ENCODE measurements at places on chromosomes 3 and 15. TPM values are rescaled to one million over a fixed set of nuclear protein-coding genes. Genes with fewer than 3 reads are reported as not detected.

The COLQ gene
- 0.50 TPM for total RNA-seq

The SNX33 gene
- 22.6 TPM for total RNA-seq

- no peaks in the 10 kb centered on the region for H3K36me3 ChIP-seq
- no peak overlapping the region for H3K27ac ChIP-seq
- no peak overlapping the region for H3K4me3 ChIP-seq
- no peaks in the 10 kb centered on the region for H3K27me3 ChIP-seq
- H3K4me1 ChIP-seq: no peaks in the 10 kb centered on the region
These were observed 268.5 kb downstream of the LRTM1 start for GRCh38 chr3:54659347-54659746.

The SLC12A8 gene
- total RNA-seq: 4.6 TPM

GRCh38 chr3:30198162-30198561 lies 408.2 kb upstream of the TGFBR2 start:
- peaks cover 12% of the 10 kb centered on the region for H3K36me3 ChIP-seq
- no peak overlapping the region for H3K4me3 ChIP-seq
- H3K27me3 ChIP-seq: no peaks in the 10 kb centered on the region
- no peak for DNase-seq
- H3K27ac ChIP-seq: no peak overlapping the region

GRCh38 chr15:75631935-75632334 lies 6.4 kb upstream of the SNUPN start:
- H3K27ac ChIP-seq: no peak overlapping the region
- no peak overlapping the region for H3K4me3 ChIP-seq
- peaks cover 10% of the 10 kb centered on the region for H3K4me1 ChIP-seq

DNA sequence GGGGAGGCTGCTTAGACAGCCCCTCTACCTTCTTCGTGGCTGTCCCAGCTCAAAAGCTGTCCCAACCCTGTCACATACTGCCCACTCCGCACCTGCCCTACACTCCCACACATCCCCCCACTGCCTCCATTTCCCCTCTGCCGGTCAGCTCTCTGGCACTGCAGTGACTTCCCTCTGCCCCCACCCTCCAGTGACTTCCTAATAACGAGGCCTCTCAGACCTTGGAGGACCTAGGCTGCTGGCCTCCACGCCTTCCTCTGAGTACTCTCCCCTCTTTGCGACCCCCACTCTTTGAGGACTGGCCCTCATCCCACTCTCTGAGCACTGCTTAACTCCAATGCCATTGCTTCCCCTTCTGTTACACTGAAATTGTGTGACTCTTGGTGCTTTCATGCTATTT lies 45.3 kb downstream of the KY start:
- no peak overlapping the region for H3K27ac ChIP-seq
- no peak for DNase-seq
- no peaks in the 10 kb centered on the region for H3K36me3 ChIP-seq
- H3K27me3 ChIP-seq: peaks cover 31% of the 10 kb centered on the region
- no peak overlapping the region for H3K4me3 ChIP-seq

The RFX7 gene
- 16.9 TPM for total RNA-seq

- H3K4me1 ChIP-seq: no peaks in the 10 kb centered on the region
- H3K36me3 ChIP-seq: no peaks in the 10 kb centered on the region
- H3K27me3 ChIP-seq: no peaks in the 10 kb centered on the region
- no peak for DNase-seq
These were observed at the start of gene ERC2 for GRCh38 chr3:56468184-56469106. TSS of gene ERC2 (minus strand) at chr3:56468467.

The RARRES1 gene
- total RNA-seq: 1.6 TPM

The DISP2 gene
- total RNA-seq: 0.24 TPM

DNA sequence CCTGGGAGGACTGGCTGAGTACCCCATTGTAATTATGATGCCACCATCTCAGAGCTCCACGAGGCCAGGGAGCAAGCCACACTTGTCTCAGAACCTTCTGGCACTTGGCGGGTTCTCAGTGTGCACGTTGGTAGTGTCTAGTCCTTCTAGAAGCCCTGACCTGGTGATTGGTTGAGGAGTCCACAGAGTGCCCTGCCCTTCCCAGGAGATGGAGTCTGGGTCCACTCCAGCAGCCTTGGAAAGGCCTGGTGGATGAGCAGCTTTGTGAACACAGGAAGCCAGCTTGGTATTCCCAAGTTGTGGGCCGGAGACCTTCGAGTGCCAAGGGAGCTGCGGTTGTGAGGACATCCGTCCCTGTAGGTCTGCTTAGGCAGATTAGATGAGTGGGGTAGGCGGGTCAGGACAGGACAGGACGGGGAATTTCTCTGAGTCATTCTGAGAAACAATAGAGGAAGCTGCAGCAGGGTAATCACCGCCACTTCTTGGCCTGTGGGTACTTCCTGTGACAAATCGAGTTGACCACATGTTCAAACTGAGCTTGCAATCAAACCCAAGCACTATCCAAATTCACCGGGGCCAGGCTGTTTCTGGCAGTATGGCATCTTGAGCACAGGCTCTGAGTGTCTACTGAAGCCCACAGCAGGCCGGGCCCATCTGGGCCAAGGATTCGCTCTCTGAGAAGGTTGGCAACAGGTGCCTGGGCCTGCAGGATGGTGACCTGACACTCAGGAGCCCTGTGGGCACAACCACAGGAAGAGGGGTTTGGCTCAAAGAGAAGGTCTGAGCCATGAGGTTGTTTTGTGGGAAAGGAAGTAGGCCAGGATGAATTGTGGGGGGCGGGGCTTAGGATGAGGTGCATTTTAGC lies 71.5 kb upstream of the PLXNA1 start:
- H3K4me1 ChIP-seq: peaks cover 40% of the 10 kb centered on the region
- H3K4me3 ChIP-seq: peak overlapping the region; percentile 61
- peak; percentile 93 for DNase-seq
- no peaks in the 10 kb centered on the region for H3K27me3 ChIP-seq

DNA sequence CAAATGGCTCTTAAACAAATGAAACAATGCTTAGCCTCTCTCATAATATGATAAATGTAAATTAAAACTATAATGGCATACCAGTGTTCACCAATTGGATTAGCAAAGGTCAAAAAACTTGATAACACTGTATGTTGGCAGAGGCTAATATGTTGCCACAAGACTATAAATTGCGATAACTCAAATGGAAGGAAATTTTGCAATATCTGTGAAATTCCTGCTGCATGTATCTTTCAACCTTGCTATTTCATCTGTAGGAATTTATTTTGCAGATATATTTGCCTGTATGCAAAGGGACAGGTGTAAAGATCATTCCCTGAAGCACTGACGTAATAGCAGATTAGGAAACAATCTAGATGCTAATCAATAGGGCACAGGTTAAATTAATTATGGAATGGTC lies 191.4 kb upstream of the EIF1B start:
- H3K4me1 ChIP-seq: peaks cover 55% of the 10 kb centered on the region
- no peaks in the 10 kb centered on the region for H3K36me3 ChIP-seq
- no peak for DNase-seq
- H3K27me3 ChIP-seq: no peaks in the 10 kb centered on the region

- no peaks in the 10 kb centered on the region for H3K27me3 ChIP-seq
- no peak overlapping the region for H3K4me3 ChIP-seq
- no peak overlapping the region for H3K27ac ChIP-seq
- H3K36me3 ChIP-seq: no peaks in the 10 kb centered on the region
These were observed 52.3 kb upstream of the CHD2 start for GRCh38 chr15:92847841-92848240.

DNA sequence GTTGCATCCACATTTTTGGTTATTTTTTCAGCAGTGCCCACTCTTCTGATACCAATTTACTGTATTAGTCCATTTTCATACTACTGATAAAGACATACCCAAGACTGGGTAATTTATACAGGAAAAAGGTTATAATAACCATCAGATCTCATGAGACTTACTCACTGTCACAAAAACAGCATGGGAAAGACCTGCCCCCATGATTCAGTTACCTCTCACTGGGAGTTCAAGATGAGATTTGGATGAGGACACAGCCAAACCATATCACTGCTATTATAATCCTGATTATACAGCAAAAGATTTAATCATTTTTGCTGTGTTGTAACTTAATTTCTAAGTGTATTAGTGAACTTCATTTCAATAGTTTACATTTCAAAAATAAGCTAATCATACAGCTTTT lies 6.6 kb downstream of the ZBED2 start:
- peaks cover 88% of the 10 kb centered on the region for H3K4me1 ChIP-seq
- H3K36me3 ChIP-seq: peaks cover 28% of the 10 kb centered on the region
- no peak overlapping the region for H3K4me3 ChIP-seq
- peak overlapping the region; percentile 26 for H3K27ac ChIP-seq

GRCh38 chr3:18650731-18651130 lies 225.6 kb upstream of the SATB1 start:
- H3K4me1 ChIP-seq: no peaks in the 10 kb centered on the region
- H3K36me3 ChIP-seq: no peaks in the 10 kb centered on the region
- H3K4me3 ChIP-seq: no peak overlapping the region
- no peak overlapping the region for H3K27ac ChIP-seq

The HIGD2B gene
- not detected for total RNA-seq

The SLC28A2 gene
- total RNA-seq: not detected

The CCRL2 gene
- total RNA-seq: not detected

DNA sequence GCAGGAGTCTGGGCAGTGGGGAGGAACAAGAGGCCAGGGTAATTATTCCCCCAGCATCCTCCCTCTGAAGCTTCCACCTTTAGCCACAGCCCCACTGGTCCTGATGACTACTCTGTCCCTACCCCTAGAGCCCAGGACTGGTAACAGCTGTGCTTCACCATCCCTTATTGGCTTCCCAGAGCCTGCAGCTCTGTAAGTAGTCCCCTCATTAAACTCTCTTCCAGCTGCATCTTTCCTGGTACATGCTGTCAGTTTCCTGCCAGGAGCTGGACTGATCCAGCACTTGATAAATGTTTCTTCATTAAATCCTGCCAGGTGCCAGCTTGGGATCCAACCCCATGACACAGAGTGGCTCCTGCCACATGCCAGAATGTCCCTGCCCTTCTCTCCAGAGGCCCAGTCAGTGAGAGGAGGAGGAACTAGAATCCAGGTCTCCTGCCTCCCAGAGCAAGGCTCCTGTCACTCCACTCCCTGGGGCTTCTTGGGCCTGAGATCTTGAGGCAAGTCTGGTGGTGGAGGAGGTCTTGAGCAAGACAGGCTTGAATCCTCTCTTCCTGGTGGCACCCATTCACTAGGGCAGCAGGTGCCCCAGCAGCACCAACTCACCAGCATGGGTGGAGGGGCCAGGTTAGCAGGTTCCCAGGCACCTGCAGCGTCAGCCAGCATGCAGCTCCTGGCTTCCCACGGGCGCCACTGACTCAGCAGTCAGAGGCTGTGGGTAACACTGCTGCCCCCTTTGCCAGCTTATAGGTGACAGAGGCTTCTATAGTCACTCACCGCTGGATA lies 27.6 kb downstream of the FBXW12 start:
- H3K4me1 ChIP-seq: peaks cover 23% of the 10 kb centered on the region
- peaks cover 15% of the 10 kb centered on the region for H3K27me3 ChIP-seq
- no peak overlapping the region for H3K27ac ChIP-seq
- peaks cover 5% of the 10 kb centered on the region for H3K36me3 ChIP-seq

DNA sequence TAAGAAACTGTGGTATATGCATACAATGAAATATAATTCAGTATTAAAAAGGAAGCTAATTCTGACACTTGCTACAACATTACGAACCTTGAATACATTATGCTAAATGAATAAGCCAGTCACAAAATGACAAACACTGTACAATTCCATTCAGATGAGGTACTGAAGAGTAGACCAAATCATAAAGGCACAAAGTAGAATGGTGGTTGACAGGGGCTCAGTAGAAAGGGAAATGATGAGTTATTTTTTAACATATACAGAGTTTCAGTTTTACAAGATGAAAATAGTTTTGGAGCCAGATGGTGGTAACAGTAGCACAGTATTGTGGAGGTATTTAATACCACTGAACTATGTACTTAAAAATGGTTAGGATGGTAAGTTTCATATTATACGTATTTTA lies 254.6 kb upstream of the RBMS3 start:
- H3K4me3 ChIP-seq: no peak overlapping the region
- H3K27me3 ChIP-seq: no peaks in the 10 kb centered on the region
- no peak overlapping the region for H3K27ac ChIP-seq
- H3K4me1 ChIP-seq: no peaks in the 10 kb centered on the region
- no peak for DNase-seq

DNA sequence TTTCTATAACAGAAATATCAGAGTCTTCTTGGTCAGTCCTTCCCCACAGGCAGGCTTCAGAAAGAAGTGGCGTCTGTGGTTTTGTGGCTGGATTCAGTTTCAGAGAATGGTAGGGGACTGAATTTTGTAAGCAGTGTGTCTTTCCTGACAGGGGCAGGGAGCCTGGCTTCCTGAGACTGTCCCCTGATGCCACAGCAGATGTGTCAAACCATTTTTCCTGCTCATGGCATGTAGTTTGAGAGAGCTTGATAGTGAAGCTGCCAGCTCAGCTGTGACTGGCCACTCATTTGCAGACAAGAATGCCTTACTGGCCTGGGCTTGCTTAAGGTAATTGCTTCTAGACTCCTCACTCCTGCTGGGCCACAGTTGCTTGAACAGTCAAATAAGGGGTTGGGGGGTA lies 26.4 kb downstream of the LARS2 start:
- no peaks in the 10 kb centered on the region for H3K4me1 ChIP-seq
- no peaks in the 10 kb centered on the region for H3K27me3 ChIP-seq
- peaks cover 10% of the 10 kb centered on the region for H3K36me3 ChIP-seq
- DNase-seq: no peak
- no peak overlapping the region for H3K27ac ChIP-seq

- H3K36me3 ChIP-seq: no peaks in the 10 kb centered on the region
- H3K27ac ChIP-seq: no peak overlapping the region
- DNase-seq: no peak
- peaks cover 4% of the 10 kb centered on the region for H3K27me3 ChIP-seq
- H3K4me3 ChIP-seq: no peak overlapping the region
- H3K4me1 ChIP-seq: no peaks in the 10 kb centered on the region
These were observed 8.8 kb upstream of the TTBK2 start for GRCh38 chr15:42929306-42929848.

- H3K27me3 ChIP-seq: no peaks in the 10 kb centered on the region
- no peak for DNase-seq
- H3K4me3 ChIP-seq: no peak overlapping the region
- no peak overlapping the region for H3K27ac ChIP-seq
- no peaks in the 10 kb centered on the region for H3K36me3 ChIP-seq
- peaks cover 11% of the 10 kb centered on the region for H3K4me1 ChIP-seq
These were observed 683.8 kb downstream of the ZNF385D start for GRCh38 chr3:21067031-21067813.

DNA sequence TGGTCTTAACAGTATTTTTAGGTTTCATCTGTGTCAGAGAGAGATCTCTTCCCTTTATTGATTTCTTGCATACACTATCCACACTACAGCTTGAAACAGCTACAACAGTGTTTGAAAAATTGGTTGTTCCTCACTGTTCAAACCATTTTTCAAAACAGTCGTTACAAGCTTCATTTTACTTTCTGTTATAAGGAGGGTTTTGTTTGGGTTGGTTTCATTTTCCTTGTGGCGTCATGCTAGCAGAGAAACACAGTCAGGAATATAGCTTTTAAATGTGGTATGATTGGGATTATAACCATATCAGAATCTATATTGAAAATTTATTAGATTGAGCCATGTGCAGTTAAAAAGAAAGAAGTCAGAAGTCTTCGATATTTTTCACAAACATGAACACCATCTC lies 400.6 kb downstream of the ZBTB20 start:
- H3K27ac ChIP-seq: peak overlapping the region; percentile 87
- peaks cover 34% of the 10 kb centered on the region for H3K4me1 ChIP-seq
- no peak for DNase-seq
